ENCODE measurements at places on chromosomes 1 and 21.
A peak's percentile ranks its signal among the peaks of the same experiment; 100 is the strongest.

DNA sequence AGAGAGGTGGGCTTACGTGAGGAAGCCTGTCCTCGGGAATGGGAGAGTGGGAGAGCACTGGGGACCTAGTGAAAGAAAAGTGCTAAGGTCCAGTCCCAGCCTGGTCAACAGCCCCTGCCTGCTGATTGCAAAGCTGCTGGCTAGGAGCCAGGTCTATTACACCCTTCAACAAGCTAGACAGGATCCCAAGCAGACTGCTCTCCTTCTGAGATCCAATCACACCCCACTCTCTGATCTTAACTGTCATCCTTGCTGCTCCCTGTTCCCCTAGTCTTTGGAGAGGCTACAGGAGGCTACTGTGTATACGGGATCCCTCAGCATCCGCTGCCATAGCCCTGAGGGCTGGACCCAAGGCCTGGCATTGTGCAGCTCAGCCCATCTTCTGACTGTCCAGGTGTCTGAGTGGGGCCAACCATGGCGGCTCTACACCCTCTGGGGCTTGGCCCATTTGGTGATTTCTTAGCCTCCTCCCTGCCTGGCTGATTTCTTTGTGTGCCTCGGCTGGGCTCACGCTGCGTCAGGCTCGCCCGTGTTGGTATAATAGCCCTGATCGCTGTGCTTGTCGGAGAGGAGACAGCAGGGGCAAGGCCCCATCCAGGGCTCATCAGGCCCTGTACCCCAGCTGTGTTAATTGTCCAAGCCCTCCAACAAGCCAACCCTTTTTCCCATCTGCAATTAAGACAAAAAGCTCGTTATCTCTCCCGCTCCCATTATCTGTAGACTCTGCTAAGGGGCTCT, 43.9 kb downstream of the NAV1 start:
- no peak for DNase-seq

DNA sequence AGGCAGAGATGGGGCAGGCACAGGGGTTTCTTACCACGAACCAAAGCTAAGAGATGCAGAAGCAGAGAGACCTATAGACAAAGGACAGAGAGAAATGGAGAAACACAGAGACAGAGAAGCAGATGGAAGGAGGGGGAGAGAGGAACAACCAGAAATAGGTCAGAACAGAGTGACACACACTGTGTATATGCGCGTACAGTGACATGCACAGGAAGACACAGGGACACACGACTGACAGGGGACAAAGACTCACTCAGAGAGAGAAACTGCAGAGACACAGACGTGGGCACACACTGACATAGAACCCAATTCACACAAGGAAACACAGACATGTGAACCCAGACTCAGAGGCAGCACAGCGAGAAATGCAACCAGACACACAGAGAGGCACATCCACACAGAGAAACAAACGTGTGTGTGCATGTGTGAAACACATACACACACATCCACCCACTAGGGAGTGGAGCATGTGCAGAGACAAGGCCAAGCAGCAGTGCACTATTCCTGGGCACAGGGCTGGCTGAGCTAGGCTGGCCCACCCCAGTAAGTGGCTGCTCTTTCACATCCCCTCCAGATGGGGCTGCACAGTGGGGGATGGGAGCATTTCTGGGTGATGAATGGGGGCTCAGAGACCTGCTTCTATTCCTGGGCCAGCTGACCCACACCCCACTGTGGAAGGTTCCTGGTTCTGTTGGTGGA, 123.4 kb upstream of the CSF3R start:
- DNase-seq = no peak

GRCh38 chr21:15446223-15446622, 283.6 kb upstream of the USP25 start:
- no peak for DNase-seq

DNA sequence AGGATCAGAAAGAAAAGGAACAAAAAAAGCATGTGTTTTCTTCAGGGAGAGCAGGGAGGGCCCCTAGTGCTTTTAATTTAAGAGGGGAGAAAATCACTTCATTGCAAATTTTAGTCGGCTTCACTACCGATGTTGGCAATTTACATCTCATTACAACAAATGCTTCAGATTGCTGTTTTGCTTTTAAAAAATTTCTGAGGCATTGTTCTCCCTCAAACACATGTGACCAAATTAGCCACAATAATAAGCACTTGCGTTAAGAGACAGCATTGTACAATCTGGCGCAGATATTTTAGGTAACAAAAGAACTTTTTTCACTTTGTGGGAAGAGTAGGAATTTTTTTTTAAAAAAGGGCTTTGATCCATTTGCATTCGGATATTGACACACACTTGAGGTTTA, 29.8 kb downstream of the BEND5 start:
- no peak for DNase-seq

DNA sequence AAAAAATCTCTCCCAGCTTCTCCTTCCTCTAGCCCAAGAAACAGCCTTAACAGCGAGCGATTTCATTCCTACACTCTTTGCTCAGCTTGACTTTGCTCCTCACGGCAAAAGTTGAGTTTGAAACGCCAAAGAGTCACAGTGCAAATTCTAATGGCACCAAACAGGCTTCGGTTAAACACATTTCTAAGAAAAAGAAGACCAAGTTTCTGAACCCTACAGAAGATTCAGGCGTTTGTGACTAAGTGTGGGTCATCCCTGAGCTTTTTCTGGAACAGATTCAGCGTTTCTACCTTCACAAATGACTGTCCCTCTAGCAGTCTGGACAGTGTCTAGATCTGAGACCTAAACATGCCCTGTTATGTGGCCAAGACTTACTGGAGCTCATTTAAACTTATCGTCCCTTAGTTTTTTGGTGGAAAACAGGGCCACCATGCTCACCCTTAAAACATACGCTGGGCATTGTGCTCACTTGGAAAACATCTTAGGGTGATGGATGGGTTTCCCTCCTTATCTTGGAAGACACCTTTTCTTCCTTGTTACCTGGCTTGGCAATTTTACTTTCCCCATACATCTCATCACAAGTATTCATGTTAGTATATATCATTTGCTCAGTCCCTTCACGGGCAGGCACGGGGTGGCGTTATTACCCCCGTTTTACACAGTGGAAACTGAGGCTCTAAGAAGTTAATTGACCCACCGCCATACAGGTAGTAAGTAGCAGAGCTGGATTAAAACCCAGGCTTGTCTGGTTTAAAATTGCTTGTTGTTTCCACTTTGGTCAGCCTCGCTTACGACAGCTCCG, 1.0 kb downstream of the C1orf198 start:
- no peak for DNase-seq

DNA sequence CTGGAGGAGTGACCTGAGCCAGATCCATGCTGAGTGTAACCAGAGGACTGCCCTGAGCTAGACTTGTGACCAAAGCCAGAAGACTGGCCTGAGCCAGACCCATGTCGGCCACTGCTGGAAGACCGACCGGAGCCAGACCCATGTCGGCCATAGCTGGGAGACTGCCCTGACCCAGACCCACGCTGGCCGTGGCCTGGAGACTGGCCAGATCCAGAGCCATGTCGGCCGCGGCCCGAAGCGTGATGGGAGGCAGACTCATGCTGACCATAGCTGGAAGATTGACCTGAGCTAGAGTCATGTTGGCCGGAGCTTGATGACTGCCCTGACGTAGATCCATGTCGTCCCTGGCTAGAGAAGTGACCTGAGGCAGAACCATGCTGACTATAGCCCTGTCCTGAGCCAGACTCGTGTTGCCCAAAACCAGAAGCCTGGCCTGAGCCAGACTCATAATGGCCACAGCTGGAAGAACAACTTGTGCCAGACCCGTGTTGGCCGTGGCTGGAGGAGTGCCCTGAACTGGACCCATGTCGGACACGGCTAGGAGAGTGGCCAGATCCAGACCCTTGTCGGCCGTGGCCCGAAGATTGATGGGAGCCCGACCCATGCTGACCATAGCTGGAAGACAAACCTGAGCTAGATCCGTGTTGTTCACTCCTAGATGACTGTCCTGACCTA, 5.1 kb downstream of the HRNR start:
- no peak for DNase-seq

DNA sequence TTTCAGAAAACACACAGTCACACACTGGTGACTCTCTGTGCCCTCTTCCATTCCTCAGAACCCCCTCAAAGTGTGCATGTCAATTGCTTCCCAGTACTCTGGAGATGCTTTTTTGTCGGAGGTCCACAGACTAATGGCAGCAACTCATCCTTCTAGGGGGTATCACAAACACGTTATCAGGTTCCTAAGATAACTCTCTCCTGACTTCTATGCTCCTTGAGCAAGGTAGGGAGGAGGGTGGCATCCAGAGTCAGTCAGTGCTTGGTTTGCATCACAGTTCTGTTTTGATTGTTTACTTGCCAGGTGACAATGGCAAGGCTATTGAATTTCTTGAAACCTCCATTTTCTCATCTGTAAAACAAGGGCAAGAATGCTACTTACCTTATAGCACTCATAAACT, 39.4 kb upstream of the DYNLT5 start:
- DNase-seq = no peak

- DNase-seq = peak; percentile 46
Measured at GRCh38 chr1:165592945-165593823, 37.9 kb upstream of the MGST3 start.
